BJ (cell line): ENCODE measurements at places on chromosomes 6 and 20.

- no peak for DNase-seq
These were observed 20.9 kb downstream of the IGF2R start for GRCh38 chr6:159989492-159990480.

- DNase-seq = no peak
These were observed 1.2 kb downstream of the STK35 start for GRCh38 chr20:2102585-2103460.

DNA sequence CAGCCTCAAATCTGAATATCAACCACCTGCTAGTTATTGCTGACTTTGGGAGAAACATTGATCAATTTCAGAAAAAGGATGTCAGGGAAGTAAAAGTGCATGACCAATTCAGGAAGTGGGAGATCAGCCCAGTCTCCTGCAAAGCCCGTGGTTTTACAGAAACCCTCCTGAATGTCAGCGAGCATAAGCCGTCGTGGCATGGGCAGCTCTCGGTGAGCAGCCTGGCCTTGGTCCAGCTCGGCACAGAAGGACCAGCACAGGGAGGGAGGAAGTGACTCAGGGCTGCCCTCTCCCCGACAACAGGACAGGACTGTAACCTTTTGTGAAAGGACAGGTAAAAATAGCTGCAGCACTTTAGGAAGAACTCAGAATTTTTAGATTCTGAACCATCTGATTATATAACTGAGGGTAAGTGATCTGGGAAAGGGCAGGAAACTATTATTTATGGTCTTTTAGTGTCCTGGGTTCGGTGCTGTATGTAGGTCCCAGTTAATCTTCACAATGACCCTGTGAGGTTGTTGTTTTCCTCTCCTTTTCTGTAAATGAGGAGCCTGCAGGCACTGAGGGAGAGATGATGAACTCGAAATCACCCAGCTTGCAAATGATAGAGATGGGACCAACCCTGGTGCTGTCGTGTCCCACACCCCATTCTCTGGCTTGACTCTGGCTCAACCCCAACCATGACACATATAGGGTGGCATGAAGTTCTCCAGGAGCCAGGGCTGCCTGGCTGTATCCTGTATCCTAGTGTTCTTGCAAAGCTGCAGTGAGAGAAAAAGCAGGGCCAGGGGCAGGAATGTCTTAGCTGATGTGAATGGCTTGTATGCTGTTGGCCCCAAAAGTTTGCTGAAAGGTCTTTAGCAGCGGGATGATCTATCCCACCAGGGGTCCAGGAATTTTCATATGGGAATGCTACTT is 37.6 kb downstream of the NRN1 start:
- no peak for DNase-seq

DNA sequence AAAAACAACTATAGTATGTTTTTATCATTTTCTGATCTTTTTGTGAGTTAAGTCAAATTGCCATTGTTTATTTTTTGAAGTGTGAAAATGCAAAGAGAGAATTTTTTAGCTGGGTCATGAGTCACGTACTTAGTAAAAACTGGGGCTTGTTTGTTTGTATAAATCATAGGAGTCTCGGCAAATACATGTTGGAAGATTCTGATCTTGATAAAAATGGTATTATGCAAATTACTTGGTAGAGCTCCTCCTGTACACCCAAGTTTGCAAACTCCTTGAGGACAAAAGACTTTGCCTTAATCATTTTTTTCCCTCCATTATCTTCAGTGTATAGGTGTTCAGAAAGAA is 25.8 kb downstream of the TBPL1 start:
- DNase-seq = no peak

DNA sequence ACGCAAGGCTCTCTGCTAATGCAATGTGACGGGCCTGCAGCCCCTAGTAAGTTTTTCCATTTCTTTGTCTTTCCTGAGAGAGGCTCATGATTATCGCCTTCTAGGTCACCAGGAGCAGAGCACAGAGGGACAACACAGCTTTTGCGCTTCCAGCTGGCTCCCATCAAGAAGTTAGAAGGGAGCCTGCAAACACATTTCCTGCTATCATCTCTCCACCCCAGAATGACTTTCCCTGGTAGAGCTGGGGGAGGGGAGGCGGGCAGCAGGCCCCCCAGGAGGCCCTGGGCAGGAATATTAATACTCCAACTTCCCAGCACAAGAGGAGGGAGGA is 35.7 kb upstream of the CCDC167 start:
- no peak for DNase-seq

GRCh38 chr20:61437280-61438206 is 185.5 kb downstream of the CDH4 start:
- DNase-seq = no peak

- no peak for DNase-seq
These were observed 9.7 kb downstream of the MAP1LC3A start for GRCh38 chr20:34567892-34568865.

- peak; percentile 26 for DNase-seq
These were observed 45.3 kb upstream of the IFNGR1 start for GRCh38 chr6:137264311-137265075.

GRCh38 chr6:148382861-148383260 is 40.2 kb downstream of the SASH1 start:
- no peak for DNase-seq

- DNase-seq = no peak
These were observed 23.3 kb downstream of the ADGRG6 start for GRCh38 chr6:142325111-142325510.

- DNase-seq = no peak
These were observed 7.2 kb upstream of the KCNB1 start for GRCh38 chr20:49489688-49490087.

DNA sequence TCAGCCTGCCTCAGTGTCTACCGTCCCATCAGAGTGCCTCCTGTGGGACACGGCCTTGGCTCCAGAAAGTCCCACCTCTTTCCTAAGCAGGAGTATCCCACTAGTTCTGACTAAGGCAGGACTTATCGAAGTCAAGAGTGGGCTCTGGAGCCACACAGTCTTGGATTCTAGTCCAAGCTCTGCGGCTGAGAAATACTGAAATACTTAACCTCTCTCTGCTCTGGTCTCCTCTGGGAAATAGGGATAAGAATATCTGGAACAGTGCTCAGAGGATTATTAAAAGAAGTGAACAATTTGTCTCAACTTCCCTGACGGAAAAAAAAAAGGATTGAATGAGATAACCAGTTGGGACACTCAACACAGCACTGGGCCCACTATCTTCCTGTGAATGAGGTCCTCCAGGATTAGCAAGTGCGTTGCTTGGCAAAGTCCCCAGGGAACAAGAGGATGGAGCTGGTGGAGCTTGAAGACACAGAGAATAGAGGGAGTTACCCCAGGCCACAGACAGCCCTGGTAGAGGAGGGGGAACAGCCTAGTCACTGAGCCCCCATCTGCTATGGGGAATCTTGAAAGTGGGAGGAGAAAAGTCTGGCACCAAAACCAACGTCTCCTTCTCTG is 34.6 kb upstream of the FOXP4 start:
- DNase-seq = no peak
